Stimulated activated CD8-positive, alpha-beta memory T cell treated with anti-CD3 and anti-CD28 coated beads, Interleukin-4, amount 100 ng/mL, for 4 hours (primary cell): ENCODE measurements at places on chromosomes 4 and X.

DNA sequence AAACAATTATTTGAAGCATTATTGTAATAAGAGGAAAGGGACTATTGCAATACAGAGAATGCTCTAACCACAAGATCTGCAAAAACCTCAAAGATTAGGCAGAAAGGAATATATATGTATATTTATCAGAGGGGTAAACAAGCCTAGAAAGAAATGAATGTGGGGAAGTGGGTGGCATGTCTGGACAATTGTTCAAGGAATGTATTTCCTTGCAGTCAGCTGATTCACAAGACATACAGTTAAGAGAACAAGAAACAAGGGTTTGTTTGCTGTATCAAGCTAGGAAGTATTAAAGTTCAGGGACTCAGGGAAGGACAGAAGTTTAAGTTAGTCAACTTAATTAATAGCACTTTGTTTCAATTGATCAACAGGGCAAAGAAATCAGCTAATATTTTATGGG lies 514.7 kb downstream of the CENPC start:
- no peak for DNase-seq

DNA sequence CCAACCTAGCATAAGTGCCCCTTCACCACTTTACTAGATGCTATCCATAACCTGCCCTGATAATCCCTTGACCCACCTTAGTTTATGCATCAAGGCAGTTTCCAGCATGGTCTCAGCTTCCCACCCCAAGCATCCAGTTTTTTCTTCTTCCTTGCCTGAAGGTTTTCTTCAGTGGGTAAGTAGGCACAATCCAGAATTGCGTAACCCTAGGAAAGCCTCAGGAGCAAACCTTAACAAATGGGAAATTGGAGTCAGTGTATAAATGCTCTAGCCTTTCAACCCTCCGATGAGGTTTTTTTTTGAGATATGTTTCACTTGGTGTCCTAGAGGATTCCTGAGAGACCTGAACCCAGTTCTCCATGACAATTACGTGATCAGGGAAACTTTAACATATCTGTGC lies 614.0 kb upstream of the BOD1L1 start:
- no peak for DNase-seq

- no peak for DNase-seq
These were observed 21.9 kb upstream of the ANXA3 start for GRCh38 chr4:78529569-78530209.

GRCh38 chrX:1076871-1077651 lies 135.4 kb downstream of the CRLF2 start:
- DNase-seq = no peak

GRCh38 chrX:843306-843705 lies 212.7 kb downstream of the SHOX start:
- DNase-seq = no peak

DNA sequence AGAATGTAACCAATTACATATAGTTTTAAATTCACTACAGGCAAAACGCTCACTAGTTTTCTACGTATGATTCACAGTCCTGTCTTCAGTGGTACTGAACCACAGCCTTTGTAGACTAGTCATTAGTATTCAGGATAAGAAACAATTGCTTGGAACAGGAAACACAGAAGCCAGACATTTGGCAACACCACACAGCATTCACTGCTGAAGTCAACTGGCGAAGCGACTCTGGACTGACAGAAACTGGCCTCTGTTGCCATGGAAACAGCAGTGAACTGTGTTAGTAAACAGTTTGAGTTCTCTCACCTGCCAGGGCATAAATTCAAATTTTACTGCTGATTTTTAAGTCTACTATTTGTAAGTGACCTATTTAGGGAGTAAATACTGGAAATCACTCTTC lies 57.6 kb downstream of the MAPK10 start:
- DNase-seq = no peak

GRCh38 chrX:57951666-57952319 lies 41.5 kb upstream of the ZXDA start:
- DNase-seq = no peak

DNA sequence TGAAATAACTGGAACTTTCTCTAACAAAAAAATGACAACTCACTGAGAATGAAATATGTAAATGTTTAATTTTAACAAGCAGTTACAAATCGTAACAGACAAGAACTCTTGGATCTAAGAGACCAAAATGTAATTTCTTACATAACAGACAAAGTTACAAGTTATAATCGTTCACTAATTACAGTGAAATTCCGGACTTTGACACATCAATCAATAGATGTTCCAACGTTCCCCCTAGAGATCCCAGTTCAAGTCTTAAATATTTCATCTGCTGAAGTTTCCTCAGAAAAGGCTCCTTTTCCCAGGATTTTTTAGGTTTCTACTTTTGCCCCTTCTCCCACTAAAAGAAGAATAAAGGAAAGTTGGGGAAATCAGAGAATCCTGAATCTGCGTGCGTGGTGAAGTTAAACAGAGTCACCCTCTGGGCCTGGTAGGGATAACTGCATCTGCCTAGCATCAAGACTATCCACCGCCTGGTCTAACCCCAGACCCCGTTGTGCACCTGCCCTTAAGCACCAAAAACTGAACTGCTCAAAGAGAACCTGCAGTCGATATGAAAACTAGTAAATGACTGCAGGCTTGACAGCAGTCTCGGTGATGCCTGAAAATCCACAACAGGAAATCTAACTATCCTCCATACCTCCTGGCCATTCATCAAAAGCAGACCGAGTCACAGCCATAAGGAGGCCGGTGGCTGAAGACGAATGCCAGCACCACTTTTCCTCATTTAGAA lies 2.3 kb downstream of the IRF2 start:
- DNase-seq = no peak

GRCh38 chr4:73499996-73500765 lies 18.6 kb downstream of the AFM start:
- DNase-seq = no peak

- no peak for DNase-seq
These were observed 175.2 kb downstream of the IL13RA2 start for GRCh38 chrX:114842181-114842580.

DNA sequence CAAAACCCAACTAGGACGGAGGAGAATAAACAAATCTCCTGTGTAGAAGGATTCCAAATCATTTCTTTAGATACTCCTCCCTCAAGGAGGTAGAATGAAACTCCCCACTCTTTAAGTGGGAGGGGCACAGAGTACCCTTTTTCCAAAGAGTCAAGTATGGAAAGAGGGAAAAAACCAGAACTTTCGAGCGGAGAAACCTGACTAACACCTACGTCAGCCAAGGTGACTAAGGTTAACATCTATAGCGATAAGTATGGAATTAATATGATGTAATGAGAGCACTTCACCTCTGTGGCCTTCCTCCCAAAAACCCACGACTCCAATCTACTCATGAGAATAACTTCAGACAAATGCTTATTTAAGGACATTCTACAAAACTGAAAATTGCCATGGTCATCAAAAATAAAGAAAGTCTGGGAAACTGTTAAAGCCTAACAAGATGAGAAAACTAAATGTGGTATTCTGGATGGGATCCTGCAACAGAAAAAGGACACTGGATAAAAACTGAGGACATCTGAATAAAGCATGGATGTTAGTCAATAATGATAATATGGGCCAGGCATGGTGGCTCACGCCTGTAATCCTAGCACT lies 157.0 kb upstream of the MAP3K15 start:
- no peak for DNase-seq

DNA sequence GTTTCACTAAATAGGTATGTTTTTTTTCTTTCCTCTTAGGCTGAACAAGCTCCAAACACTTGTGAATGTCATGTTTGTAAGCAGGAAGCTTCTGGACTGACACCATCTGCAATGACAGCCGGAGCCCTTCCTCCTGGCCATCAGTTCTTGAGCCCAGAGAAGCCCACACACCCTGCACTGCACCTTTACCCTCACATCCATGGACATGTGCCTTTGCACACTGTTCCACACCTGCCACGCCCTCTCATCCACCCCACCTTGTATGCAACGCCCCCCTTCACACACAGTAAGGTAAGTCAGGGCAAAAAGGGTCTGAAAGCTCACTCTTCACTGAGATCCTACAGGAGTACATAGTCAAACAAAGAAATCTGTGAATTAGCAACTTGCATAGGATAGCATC lies 84.1 kb downstream of the TNIP2 start:
- no peak for DNase-seq

GRCh38 chr4:13647031-13647430 lies 19.5 kb upstream of the BOD1L1 start:
- no peak for DNase-seq

DNA sequence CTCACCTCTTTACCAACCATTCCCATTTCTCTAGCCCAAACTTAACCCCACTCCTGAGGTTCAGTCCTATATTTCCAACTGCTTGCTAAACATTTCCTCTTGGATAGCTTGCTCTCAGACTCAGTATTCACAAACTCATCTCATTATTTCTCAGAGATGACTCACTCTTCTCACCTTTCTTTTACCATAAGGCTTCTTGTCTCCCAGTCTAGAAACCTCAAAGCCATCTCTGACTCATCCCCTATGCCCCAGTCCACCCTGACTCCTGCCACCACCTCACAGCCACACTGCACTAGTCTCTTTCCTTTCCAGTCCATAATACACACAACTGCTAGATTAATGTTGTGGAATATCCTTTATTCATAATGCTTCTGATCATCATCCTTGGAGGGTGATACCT lies 4.8 kb downstream of the FRMPD3 start:
- no peak for DNase-seq

- DNase-seq = no peak
These were observed 334.5 kb upstream of the SLC7A11 start for GRCh38 chr4:138576684-138577083.

GRCh38 chrX:74450803-74451449 lies 29.6 kb downstream of the SLC16A2 start:
- DNase-seq = no peak

- DNase-seq = no peak
These were observed 37.7 kb downstream of the HTT start for GRCh38 chr4:3112201-3112600.

GRCh38 chr4:125231661-125232060 lies 83.1 kb upstream of the FAT4 start:
- no peak for DNase-seq

DNA sequence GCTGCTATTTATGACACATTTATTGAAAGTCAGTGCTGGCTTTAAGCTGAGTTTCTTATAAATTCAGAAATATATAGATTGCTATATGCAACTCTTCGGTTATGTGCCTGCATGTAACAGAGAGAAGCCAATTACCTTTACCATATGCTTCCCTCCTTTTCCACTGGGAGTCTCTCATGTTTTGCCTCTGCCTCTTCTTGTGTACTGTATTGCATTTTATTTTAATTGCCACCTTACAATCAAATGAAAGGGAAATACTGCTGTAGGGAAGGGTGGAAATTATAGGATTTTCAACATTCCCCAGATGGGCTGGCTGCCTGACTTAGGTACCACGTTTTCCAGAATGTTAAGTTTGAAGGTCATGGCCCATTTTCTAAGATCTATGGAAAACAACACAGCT lies 655.4 kb upstream of the SLIT2 start:
- DNase-seq = no peak
